ENCODE measurements at places on chromosomes 5 and 9. TPM values are rescaled to one million over a fixed set of nuclear protein-coding genes. Genes with fewer than 3 reads are reported as not detected.

Gene FOXD1
- total RNA-seq = under 0.01 TPM

Gene RHOBTB3
- total RNA-seq = 52.3 TPM

Gene PRSS3
- total RNA-seq = 14.1 TPM

Gene LIX1
- total RNA-seq = not detected

Gene RBM27
- 34.3 TPM for total RNA-seq

Gene IL31RA
- total RNA-seq = 1.6 TPM

Gene TRPM3
- 0.48 TPM for total RNA-seq

Gene TMEM215
- under 0.01 TPM for total RNA-seq

Gene FOXD4L5
- not detected for total RNA-seq

Gene KIF12
- 0.10 TPM for total RNA-seq

Gene TRIM14
- 2.3 TPM for total RNA-seq

Gene NEURL1B
- total RNA-seq = 0.65 TPM

Gene PRRC2B
- total RNA-seq = 132 TPM

Data from vein endothelial cell (primary cell).